Stimulated activated naive CD8-positive, alpha-beta T cell treated with anti-CD3 and anti-CD28 coated beads, Interleukin-15, Interleukin-2, amounts not matched to agents 100 U/mL and 50 U/mL, for 24 hours (primary cell): ENCODE measurements at places on chromosomes 12 and 14.
A peak's percentile ranks its signal among the peaks of the same experiment; 100 is the strongest.

- DNase-seq: no peak
These were observed 42.8 kb upstream of the RNASE3 start for GRCh38 chr14:20848316-20848954.

DNA sequence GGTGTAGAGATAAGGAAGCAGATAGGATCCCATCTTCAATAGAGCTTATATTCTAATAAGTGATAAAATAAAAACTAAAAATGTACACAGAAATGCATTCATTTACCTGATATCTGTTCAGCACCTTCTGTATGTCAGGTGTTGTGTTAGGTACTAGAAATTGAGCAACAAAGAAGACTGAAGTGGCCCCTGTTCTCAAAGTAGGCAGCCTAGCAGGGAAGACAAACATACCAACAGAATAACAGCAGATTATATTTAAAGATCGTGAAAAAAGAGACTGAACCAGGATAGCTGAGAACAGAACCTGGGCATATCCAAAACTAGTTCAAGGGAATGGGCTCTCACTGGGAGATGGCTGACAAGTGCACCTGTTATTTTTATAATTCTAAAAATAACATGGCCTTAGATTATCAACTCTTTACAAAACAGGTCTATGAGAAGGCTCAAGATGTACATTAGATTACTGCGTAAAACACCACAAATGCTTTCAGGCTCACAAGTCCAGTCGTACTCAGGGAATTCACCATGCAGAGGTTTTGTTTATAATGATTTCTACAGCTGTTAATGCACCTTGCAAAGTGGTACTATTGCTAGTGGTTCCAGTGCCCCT is 16.4 kb downstream of the ANO6 start:
- DNase-seq: no peak

GRCh38 chr12:3600039-3600720 is 109.2 kb downstream of the PRMT8 start:
- DNase-seq: no peak

DNA sequence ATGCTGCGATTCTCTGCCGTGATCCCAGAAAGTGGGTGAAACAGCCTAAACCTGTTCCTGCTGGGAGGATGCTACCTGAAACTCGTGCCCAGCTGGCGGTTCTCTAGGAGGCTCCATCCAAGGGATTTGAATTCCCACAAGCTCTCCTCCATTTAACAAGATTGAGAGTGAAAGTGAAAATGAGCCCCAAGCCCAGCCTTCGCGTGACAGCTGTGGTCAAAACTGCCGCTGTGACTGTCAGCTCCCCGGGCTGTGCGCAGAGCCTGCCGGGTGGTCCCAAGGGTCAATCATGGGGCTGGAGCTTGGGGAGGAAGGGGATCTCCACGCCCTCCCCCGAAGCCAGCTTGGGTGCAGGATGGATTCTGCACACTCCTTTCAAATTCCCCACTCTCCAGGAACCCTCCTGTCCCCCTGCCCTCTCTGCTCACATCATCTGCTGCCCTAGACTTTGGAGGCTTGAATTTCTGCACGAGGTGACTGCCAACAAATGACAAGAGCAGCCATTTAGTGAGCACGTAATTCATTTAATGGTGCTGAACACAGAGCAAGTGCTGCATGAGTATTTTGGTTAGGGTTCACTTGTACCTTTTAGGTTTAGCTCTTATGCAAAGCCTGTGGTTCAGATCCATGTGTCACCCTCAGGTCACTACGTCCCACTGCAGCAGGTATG is 5.3 kb downstream of the ASB2 start:
- peak; percentile 73 for DNase-seq

GRCh38 chr14:91350813-91351511 is 66.7 kb downstream of the CCDC88C start:
- DNase-seq: peak; percentile 63

DNA sequence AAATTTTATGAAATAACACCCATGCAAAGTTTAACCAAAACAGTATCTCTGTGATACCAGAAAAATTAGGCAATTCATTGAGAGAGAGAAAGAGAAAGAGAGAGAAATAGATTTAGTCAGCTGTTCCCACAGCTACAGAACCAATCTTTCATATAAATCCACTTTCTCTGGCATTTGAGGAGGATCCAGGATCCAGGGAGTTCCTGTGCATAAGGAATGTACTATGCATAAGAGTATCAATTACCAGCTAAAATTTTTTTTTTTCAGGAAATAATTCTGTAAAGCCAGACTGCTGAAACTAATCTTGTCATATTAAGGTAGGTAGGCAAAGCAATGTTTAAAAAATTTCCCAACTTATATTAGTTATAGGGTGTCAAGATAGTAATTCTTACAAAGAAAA is 133.7 kb downstream of the FLRT2 start:
- DNase-seq: no peak

GRCh38 chr12:8011331-8011730 is 21.2 kb upstream of the FOXJ2 start:
- no peak for DNase-seq

GRCh38 chr12:17276196-17276595 is 670.2 kb upstream of the LMO3 start:
- DNase-seq: no peak

DNA sequence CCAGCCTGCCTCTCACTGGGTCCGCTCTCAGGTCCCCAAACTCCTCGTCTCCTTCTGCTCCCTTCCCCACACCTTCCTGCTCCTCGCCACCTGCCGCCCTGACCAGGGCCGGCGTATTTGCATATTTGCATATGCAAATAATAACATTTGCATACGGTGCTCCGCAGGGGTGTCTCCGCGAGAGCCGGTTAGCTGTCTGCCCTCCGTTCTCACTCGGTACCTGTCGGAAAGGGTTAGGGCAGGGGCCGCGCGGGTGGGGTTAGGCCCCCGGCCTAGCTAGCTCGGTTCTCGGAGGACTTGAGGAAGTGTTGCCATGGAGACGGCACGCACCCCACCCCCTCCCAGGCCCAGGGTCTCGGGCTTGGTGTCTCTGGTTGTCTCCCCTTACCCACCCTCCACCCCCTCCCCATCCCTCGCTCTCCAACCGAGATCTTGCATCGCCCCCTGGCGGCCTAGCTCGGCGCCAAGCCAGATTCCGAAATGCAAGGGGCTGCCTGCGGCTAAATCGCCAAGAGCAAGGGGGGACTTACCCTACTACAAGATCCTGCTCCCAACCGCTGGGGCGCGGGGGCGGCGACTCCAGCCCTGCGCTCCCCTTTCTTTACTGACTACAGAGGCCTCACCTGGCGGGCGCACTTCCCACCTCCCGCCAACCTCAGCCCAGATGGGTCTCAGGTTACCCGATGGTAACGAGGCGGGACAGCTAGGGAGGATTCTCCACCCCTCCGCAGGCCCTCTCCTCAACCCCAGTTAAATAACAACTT is 8.1 kb downstream of the STAC3 start:
- DNase-seq: peak; percentile 88

DNA sequence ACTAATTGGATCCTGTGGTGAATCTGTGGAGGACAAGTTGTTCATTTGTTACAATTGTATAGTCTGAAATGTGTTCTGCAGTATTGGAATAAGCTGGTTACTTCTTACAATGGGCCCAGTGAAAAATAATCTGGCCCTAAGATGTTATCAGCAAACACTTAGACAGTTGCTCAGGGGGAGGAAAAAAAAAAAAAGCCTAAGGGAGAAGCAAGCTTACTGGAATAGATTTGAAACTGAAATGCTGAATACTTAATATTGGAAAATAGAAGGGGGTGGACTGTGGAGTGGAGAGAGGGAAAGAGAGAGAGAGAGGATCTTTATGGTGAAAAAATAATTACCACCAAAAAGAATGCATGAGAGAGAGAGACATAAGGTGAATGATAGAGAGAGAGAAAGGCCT is 4.0 kb downstream of the FOXG1 start:
- no peak for DNase-seq

- no peak for DNase-seq
These were observed 207.3 kb downstream of the SSPN start for GRCh38 chr12:26402648-26403047.

- no peak for DNase-seq
These were observed 217.5 kb upstream of the C14orf180 start for GRCh38 chr14:104361921-104362681.
